ENCODE measurements at places on chromosomes 12 and 14. TPM values are rescaled to one million over a fixed set of nuclear protein-coding genes. Genes with fewer than 3 reads are reported as not detected.
A peak's percentile ranks its signal among the peaks of the same experiment; 100 is the strongest.

The ANO2 gene
- 5.6 TPM for polyA plus RNA-seq

GRCh38 chr12:21527451-21528180 lies 1.5 kb downstream of the SPX start:
- DNase-seq: peak; percentile 30

DNA sequence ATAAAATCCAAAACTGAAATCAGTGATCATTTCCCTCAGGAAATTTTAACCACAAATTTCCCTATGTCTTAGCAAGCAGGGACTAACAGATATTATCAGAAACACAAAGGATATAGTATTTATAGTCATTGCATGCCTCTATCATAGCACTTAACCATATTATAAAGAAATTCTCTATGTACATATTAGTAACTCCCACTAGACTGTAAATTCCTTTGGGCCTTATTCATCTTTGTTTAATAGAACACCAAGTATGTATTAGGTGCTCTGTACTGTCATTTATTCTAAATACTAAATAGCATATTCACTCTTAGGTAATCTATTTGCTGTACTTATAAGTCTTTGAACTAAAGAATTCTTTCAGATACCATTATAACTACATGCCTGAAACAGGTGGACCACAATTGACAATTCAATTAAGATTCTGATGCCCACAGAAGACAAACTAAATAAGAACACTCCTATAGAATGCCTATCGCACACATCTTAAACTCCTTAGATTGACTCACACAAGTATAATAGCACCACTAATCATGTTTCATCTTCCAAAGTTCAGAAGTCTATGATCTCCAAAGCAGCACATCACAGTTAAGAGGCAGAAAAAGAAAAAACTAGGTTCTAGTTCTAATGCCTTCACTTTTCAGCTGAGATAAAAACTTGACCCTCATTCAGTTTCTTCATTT lies 134.1 kb downstream of the FSCB start:
- no peak for DNase-seq

The KRT74 gene
- polyA plus RNA-seq: not detected

The TAS2R30 gene
- polyA plus RNA-seq: 0.21 TPM

DNA sequence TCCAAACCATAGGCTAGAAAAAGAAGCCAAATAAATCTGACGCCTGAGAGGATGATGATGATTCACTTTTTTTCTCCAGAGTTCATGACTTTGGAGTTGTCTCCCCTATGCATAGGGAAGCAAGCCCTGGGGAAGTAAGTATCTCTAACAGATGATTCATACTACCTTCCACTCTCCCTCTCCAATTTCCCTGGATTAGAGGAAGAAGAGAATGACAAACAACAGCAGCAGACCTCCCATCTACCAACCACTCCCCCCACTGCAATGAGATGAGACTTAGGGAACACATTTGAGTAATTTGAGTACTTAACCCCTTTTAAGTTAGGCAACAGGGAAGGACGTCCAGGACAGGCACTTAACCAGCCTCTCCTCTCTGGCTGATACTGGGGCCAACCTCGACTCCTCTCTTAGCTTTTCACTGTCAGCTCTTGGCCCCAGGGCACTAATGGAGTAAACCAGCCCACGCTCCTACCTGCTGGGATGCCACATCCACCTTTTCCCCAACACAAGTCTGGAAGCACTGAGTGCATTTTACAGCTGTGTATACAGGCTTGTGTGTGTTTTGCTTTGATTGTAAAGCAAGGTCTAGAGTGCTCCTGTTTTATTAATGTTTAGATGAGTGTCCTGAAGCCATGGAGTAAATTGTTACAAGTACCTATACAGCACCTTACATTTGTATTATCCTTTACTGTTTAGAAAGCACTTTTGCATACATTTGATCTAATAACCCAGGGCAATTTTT lies 180.7 kb downstream of the PHLDA1 start:
- DNase-seq: no peak

DNA sequence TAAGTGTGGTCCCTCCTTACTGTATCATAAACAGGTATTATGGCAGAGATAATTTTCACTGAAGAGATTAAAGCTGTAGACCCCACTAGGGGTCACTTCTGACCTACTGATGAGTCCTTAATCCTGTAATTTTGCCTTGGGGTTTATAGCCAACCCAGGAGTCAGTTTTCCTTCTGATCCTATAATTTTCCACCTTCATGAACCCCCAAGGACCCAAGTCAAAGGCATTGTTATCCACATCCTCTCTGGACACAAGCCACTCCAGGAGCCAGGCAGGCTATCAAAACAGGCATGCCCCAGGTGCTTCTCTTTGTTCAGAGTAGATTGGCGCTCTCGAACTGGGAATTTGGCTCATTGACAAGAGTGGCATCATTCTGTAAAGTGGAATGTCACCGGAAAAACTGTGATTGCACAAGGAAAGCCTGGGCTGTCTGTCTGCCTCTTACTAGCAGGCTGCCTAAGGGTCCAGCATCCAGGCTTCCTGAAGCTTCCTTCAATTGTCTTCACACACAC lies 1523.2 kb upstream of the FLRT2 start:
- DNase-seq: no peak

DNA sequence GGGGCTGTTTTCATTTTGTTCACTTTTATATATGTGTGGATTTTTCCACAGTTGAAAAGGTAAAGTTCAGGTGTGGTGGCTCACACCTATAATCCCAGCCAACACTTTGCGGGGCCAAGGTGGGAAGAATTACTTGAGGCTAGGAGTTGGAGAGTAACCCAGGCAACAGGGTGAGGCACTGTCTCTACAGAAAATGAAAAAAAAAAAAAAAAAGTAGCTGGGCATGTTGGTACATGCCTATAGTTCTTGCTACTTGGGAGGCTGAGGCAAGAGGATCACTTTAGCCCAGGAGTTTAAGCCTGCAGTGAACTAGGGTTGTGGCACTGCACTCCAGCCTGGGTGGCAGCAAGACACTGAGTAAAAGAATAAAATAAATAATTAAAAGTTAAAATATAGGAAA lies 326.5 kb downstream of the NAV3 start:
- DNase-seq: no peak

DNA sequence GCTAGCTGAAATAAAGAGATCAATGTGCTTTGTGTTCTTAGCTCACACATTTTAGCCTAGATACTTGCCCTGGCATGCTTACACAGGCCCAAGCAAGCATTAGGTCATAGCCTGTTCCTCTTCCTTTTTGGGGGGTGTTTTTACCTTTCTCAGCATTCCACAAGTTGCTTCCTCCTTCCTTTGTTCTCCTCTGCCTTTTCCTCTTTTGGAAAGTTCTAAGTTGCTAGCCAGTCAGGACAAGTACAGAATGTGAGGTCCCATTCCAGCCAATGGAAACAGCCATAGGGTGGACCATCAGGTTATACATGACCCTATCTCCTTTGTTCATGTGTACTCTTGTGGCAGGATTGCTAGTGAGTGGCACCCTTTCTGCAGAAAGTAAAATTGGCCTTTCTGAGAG lies 154.9 kb downstream of the RASSF9 start:
- DNase-seq: no peak

GRCh38 chr14:89955022-89955744 lies 544 bp upstream of the TDP1 start:
- peak; percentile 10 for DNase-seq

GRCh38 chr14:90446405-90446804 lies 49.6 kb downstream of the CALM1 start:
- DNase-seq: no peak

GRCh38 chr12:65779091-65779642 lies 45.1 kb upstream of the HMGA2 start:
- DNase-seq: no peak

GRCh38 chr12:75329918-75330826 lies at the start of gene CAPS2:
Gene CAPS2 (minus strand): TSS chr12:75330324. CDS start chr12:75326498, 3,826 bp downstream.
- DNase-seq: peak; percentile 66

- no peak for DNase-seq
Measured at GRCh38 chr14:23348297-23348655, 4.4 kb downstream of the SLC22A17 start.

The PAX9 gene
- 0.37 TPM for polyA plus RNA-seq

DNA sequence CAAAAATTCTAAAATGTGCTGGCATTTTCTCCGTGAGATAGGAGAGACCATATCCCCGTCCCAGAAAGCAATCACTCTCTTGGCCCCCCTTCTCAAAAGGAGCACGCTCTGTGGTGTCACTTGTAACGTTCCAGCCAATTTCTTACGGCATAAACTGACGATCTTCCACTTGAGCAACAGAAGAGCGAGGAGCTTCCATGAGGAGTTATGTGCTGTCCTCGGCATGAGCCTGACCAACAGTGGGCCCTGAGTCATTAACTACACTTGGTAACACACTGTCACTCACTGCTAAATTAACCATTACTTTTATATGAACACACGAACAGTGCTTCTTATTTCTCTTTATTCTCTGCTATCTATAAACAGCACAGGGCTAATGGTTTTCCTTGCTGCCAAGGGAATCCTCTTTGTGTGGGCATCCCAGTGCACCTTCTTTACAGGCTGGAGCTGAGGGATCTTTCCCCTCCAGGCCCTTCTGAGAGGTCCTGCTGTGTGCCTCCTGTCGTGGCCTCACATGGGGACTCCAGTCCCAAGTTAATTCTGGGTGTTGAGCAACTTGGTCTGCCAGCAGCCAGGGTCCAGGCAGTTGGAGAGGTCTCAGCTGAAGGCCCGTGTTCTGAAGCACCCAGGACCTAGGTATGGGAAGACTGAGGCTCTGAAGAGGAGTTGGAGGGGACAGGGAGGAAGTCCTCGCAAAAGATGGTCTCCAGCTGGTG lies 9.4 kb downstream of the SLC6A13 start:
- no peak for DNase-seq

DNA sequence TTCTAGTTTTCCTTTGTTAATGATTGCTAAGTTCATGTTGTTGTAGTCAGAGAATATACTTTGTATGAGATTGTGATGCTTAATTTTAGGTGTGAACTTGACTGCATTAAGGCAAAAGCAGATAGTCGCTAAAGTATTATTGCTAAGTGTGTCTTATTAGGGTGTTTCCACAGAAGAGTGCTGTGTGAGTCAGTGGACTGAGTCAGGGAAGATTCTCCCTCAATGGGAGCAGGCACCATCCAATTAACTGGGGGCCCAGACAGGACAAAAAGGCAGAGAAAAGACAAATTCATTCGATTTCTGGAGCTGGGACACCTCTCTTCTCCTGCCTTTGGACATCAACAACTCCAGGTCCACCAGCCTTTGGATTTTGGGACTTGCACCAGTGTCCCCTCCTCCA lies 48.5 kb downstream of the BAZ1A start:
- no peak for DNase-seq

The ANG gene
- polyA plus RNA-seq: 4.8 TPM

DNA sequence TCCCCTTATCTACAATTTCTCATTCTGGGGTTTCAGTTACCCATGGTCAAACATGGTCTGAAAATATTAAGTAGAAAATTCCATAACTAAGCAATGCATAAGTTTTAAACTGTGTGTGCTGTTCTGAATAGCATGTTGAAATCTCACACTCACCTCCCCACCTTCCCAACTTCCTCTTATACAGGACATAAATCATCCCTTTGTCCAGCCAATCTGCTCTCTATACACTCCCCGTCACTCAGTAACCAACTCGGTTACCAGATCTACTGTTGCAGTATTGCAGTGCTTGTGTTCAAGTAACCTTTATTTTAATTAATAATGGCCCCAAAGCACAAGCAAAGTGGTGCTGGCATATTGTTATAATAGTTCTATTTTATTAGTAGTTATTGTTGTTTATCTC lies 420.5 kb downstream of the GXYLT1 start:
- no peak for DNase-seq

The SALL2 gene
- polyA plus RNA-seq: 65.4 TPM

DNA sequence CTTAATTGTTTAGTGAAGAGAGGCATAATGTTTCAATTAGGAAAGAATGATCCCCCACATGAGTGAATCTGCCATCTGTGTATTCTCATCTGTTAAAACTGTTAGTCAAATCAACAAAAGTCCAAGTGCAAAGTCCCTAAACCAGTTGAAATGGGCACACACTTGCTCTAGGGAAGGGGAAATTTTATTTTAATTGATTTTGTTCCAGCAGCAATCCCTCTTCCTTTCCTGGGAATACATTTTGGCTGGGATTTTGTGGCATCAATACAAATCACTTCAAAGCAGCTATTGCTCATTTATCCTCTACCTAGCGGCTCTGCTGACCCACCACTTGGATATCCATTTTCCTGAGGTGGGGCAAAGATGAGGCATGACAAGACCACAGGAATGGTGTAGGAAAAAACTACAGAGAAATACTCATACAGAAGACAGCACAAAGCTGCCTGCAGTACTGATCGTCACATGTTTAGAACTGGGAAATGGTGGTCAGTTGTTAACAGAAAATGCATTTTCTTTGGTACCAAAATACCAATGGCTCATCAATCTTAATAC lies 9.8 kb upstream of the SSTR1 start:
- no peak for DNase-seq

The KERA gene
- not detected for polyA plus RNA-seq

GRCh38 chr12:122244565-122245371 lies 18.9 kb upstream of the DIABLO start:
- DNase-seq: no peak

DNA sequence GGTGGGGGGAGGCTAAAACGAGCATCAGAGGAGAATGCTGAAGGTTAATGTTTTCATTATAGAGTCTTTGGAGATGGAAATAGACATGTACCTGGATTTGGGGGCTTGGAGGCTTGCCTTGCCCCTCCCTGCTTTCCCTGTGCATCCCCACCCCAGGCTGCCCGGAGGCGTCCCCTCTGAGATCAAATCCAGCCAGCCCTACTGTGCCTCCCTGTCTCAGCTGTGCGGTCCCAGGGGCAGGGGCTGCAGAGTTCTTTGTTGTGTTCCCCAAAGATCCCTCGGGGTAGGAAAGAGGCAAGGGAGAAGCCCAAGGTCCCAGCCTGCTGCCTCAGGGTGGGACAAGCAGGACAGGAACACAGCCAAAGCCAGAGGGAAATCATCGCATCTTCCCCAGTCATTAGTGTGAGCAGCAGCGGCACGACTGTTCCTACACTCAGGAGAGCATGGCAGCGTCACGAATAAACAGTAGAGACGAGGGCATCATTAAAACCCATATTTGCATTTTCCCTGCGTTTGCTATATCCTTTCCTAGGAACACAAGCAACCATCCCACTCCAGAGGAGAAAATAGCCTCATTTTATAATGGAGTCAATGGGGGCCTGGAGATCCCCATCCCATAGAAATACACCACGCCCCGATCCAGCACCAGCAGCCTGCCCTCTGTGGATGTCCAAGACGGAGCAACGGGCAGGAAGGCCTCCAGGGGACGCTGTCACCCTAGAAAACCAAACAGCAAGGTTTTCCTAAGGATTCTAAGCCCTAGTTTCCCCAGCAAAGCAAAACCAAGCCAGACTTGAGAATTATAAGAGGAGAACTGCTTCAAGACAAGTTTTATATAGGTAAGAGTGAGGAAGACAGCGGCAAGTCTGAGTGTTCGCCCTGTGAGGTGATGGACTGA lies 32.4 kb downstream of the ANO2 start:
- DNase-seq: no peak

The FBLN5 gene
- 151 TPM for polyA plus RNA-seq

- no peak for DNase-seq
Measured at GRCh38 chr14:105118646-105119407, 49.7 kb downstream of the JAG2 start.

- DNase-seq: no peak
Measured at GRCh38 chr12:110726028-110726427, 16.7 kb downstream of the PPP1CC start.

- no peak for DNase-seq
Measured at GRCh38 chr12:12804432-12804886, 8.7 kb upstream of the DDX47 start.

- DNase-seq: no peak
Measured at GRCh38 chr12:8911606-8912268, 2.6 kb upstream of the PHC1 start.
